Foreskin keratinocyte (primary cell): ENCODE measurements at places on chromosomes 4 and X. TPM values are rescaled to one million over a fixed set of nuclear protein-coding genes. Genes with fewer than 3 reads are reported as not detected.

- no peak for DNase-seq
Observed at GRCh38 chr4:112156112-112156511, 10.9 kb downstream of the FAM241A start.

- DNase-seq, result peak; percentile 72
Observed at GRCh38 chr4:4402966-4403365, 16.1 kb downstream of the NSG1 start.

DNA sequence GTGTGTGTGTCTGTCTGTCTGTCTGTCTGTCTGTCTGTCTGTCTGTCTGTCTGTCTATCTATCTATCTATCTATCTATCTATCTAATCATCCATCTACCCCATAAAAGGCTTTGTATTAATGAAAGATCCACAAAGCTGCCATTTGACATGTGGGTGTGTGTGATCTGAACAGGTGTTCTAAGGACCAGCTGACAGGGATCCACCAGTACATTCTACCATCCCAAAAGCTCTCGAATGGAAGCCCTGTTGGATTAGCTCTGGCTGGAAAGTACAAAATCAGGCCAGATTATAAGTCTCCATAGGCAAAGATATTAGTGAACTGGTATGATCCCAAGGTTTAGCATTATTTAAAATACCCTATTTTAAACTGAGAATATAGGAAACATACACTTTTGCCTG, 299.3 kb downstream of the CAMK2D start:
- no peak for DNase-seq

DNA sequence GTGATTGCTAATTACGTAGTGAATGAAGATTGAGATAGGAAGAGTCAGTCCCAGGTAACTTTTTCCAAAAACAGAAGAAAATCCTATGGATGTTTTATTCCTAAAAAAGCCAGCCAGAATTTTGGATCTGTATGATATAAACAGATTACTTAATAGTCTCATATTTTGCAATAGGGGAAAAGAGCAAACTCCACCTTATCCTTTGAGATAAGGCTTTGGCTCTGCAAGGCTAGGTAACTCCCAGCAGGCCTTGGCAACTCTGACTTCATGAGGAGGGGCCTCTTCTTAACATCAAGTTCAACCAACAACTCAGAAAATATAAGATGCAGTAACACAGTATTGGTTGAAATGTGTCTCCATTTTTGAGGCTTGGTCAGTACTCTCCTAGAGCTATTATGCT, 98.7 kb upstream of the SLC4A4 start:
- no peak for DNase-seq

SUPT20HL2 gene
- total RNA-seq, result not detected in 2 replicates
